MG63 (cell line): ENCODE measurements at places on chromosomes 12 and 14. TPM values are rescaled to one million over a fixed set of nuclear protein-coding genes. Genes with fewer than 3 reads are reported as not detected.

Gene TOGARAM1
- total RNA-seq, result 1.2 and 3.4 TPM in 2 replicates

Gene DPF3
- 2.3 and 5.6 TPM in 2 replicates for total RNA-seq

Gene PTCSC3
- not detected in 2 replicates for total RNA-seq

Gene CYP46A1
- total RNA-seq, result not detected in 2 replicates

Gene ENDOU
- total RNA-seq, result not detected in 2 replicates

Gene RHOJ
- total RNA-seq, result not detected in 2 replicates

Gene SDR9C7
- total RNA-seq, result not detected in 2 replicates

DNA sequence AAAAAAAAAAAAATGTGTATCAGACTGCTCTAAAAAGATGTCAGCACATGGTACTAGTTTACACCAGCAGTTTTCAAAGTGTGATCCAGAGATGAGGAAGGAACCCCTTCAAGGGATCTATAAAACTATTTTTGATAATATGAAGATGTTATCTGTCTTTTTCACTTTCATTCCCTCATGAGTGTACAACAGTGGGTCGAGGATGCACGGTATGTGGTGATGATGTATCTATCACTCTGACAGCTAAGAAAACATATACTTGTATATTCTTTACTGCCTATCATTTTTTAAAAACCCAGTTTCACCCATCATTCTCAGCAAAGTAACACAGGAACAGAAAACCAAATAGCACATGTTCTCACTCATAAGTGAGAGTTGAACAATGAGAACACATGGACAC lies 12.4 kb downstream of the DUSP16 start:
- DNase-seq, result no peak

DNA sequence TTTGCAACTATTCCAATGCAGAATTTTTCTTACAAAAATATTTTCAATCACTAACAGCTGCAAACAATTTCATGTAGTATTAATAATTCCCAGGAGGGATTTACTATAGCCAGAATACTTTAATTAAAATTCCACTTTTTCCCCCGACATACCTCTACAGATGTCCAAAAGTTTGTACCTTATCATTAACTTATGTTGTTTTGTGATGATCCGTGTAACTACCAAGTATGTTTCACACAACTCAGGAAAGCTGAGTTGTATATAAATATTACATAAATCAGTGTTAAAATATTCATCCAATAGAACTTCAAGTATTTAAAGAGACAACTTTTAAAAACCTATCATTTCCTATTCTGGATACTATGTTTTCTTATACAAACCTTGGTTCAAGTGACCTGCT lies 2.4 kb downstream of the EPS8 start:
- no peak for DNase-seq

- DNase-seq, result no peak
Observed at GRCh38 chr12:2895511-2895910, 4.8 kb downstream of the TULP3 start.

- DNase-seq, result no peak
Observed at GRCh38 chr12:23648546-23648945, 300.9 kb downstream of the SOX5 start.

- no peak for DNase-seq
Observed at GRCh38 chr12:116092776-116093175, 184.7 kb downstream of the MED13L start.

GRCh38 chr14:70618314-70618713 lies 17.9 kb upstream of the MED6 start:
- no peak for DNase-seq

GRCh38 chr12:110791589-110791988 lies 48.9 kb upstream of the PPP1CC start:
- DNase-seq, result peak; percentile 45

GRCh38 chr12:130716969-130717366 lies 869 bp upstream of the RIMBP2 start:
- no peak for DNase-seq

GRCh38 chr12:83389237-83389996 lies 702.7 kb downstream of the TMTC2 start:
- no peak for DNase-seq

DNA sequence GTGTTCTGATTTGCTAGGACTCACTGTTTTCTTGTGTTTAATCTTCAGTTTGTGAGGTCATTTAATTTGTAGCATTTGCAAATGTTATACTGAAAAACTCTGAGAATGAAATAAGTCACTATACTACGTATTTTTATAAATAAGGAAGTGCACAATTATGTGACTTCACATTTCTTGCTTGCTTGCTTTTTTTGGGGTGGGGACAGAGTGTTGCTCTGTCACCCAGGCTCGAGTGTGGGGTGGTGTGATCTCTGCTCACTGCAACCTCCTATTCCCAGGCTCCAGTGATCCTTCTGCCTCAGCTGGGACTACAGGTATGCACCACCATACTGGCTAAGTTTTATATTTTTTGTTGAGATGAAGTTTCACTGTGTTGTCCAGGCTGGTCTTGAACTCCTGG lies 32.7 kb downstream of the RBM25 start:
- DNase-seq, result no peak
